ENCODE measurements at places on chromosomes 12 and 14.

GRCh38 chr12:55687746-55688145 is 20.0 kb downstream of the ITGA7 start:
- no peak for DNase-seq

DNA sequence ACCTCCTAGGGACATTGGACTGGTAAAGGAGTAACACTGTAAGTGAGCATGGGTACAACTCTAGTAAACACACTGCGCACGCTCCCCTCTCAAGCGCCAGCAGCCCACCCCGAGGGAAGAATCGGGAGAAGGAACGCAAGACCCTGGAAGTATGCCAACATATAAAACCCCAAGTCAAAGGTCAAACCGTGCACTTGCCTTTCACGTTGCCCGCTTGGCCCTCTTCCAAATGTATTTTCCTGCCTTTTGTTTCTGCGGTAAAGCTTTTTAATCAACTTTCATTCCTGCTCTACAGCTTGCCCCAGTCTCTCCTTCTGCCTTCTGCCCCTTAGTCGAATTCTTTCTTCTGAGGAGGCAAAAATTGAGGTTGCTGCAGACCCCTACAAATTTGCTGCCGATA is 17.6 kb upstream of the CHST11 start:
- DNase-seq, result no peak

GRCh38 chr14:58635091-58635830 is 2.5 kb upstream of the DACT1 start:
- no peak for DNase-seq

DNA sequence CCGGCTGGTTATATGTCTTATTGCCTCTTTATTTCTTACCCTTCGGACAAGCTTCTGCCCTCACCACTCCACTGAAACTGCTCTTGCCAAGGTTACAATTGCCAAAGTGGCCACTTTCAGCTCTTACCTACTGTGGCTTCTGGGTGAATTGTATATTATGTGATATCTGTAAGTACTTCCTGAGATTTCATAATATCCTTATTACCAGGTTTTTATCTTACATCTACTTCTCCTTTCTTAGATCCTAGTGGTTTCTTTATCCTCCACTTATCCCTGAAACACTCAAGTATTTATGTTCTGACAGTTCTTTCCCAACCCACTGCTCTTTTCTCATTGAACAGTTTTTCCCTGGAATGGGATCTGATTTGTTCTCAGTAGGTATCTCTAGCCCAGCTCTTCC is 10.5 kb downstream of the CELA1 start:
- DNase-seq, result no peak

DNA sequence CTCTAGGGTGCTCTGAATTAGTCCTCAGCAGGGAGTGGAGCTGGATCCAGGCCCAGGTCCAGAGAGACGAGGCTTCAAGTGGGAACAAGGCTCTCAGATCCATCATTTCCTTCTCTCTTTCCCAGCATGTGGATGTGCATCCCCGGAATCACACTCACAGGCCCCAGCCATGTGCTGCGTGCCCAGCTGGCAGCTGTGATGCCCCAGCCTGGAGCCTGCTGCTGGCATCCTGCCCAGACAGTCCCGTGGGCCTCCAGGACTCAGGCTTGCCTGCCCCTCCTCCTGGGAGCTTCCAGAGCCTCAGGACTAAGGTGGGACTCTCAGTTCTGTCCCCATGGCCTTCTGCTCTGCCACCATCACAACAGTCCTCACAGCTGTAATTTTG is 6.2 kb upstream of the KRT84 start:
- no peak for DNase-seq

- no peak for DNase-seq
Observed at GRCh38 chr14:91861091-91861490, 6.2 kb downstream of the TC2N start.

- DNase-seq, result no peak
Observed at GRCh38 chr12:58503731-58504130, 416.6 kb downstream of the LRIG3 start.
